ENCODE measurements at places on chromosomes 13 and 19.
A peak's percentile ranks its signal among the peaks of the same experiment; 100 is the strongest.

DNA sequence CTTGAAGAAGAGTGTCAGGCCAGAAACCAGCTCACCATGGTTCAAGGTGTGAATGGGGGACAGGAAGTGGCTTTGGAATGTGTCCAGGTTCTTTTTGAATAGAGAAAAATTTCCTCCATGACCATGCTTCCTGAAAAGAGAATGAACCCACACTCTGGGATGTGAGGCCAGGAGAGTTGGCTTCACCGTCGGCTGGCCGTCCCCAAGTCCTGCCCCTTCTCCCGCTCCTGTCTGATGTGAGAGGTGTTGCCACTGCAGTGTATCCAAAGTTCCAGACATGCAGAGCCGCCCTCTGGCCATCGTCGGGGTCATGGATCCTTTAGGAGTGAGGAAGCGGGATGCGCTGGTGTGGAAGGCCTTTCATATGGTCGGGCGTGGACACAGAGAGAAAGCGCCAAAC is 101.2 kb downstream of the COL4A2 start:
- no peak for DNase-seq

- peak; percentile 20 for DNase-seq
These were observed 14.6 kb downstream of the PLD3 start for GRCh38 chr19:40363069-40363468.

- DNase-seq, result no peak
These were observed 2.9 kb upstream of the FRY start for GRCh38 chr13:32028711-32029110.

GRCh38 chr19:13850910-13851733 is 25.8 kb upstream of the NANOS3 start:
- DNase-seq, result peak; percentile 98

GRCh38 chr13:77883328-77883727 is 35.3 kb downstream of the EDNRB start:
- DNase-seq, result no peak

DNA sequence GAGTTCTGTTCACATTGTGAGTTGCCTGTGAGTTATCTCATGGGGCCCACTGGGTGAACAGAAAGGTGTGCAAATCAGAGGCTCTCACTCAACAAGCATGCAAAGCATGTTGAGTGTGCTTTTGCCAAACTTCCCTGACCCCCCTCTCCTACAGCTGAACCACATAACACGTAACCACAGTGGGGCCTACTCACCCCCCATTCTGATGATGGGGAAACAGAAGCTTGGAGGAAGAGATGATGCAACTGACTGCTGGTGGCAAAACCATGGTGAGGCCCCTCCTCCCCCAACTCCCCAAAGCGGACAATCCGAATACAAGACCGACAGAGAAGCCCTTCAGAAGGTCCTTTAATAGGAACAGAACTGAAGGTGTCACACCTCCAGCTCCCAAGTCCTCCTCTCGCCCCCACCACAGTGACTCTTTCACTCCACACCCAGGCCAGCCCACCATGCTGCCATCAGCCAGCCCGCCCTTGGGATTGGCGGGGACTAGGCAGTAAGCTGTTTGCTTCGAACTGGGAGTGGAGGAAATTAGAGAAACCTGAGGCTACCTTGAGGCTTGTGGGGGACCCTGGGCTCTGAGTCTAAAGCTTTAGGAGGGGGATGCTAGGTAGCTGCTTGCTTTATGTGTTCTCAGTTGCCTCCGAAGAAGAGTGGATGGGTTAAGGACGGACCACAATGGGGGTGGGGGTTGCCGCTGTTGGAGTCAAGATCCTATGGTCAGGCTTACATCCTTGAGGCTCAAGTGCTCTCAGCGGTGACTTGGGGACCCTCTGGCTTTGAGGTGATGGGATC is 3.8 kb downstream of the ZNF784 start:
- DNase-seq, result no peak

DNA sequence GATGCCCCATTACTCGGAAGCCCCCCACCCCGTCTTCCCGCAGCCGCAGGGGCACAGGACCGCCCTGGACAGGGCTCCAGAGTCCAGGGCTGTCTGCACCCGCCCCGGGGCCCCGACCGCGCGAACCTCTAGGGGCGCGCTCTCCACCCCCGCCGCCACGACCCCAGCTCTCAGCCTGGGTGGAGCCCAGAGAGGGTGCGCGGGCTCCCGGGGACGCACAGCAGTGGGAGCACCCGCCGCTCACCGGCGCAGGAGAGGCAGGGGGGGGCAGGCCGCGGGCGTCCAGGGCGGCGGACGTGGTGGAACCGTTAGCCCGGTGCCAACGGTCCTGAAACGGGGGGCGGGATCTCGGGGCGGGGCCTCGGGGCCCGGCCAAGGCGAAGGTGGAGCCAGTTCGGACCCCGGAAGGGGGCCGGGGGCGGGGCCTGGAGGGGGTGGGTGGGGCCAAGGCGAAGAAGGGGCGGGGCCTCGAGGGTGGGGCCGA is at the start of gene ATP8B3:
TSS of gene ATP8B3 (minus strand) at position 335 of the 484 bp plus-strand sequence. CDS start 540 bp downstream, outside the sequence.
- DNase-seq, result no peak

- no peak for DNase-seq
These were observed 9.5 kb downstream of the ING1 start for GRCh38 chr13:110722971-110723370.

DNA sequence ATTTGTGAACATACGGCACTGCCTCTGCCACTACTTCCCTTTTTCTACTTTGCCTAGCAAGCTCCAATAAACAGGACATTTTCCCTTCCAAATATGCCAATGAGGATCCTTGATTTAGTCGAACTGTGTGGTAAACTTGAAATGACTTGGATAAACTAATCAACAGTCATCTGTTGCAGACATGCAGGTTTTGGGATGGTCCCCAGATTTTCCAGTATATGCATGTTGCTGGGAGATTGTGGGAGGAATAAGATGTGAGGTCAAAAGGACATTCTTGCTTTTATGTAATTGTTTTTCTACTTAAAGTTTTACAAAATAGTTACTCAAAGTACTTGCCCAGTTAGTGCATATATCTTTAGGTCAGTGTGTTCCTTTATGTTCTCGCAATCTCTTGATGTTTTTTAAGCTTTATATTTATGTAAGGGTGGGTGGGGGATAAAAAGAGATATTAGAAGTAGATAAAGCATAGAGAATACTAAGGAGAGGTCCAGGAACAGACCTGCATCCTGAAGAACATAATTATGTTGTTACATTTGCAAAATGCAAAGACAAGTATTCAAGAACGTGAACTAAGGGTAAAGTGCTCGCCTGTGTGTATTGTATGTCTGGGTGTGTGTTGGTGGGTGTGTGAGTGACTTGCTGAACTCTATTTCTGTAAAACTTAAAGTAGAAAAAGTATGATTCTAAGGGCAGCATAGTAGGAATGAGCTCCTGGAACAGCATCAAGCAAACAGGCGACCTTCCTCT is 88.4 kb upstream of the OXGR1 start:
- DNase-seq, result no peak

DNA sequence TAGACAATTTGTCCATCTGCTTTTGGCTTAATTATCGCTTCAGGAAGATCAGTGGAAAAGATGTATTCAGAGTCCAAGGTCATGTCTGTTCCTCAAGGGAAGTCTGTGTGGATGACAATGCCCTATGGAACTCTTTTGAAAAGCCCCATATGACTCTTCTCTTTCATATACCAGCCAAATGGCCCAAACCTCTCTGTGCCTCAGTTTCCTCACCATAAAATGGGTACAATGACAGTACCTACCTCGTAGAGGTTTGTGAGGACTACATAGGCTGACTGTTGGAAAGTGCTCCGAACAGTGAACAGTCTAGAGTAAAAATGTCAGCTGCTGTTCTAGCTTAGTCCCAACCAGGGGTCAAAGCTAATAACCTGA is 104.6 kb downstream of the COL4A2 start:
- DNase-seq, result no peak

DNA sequence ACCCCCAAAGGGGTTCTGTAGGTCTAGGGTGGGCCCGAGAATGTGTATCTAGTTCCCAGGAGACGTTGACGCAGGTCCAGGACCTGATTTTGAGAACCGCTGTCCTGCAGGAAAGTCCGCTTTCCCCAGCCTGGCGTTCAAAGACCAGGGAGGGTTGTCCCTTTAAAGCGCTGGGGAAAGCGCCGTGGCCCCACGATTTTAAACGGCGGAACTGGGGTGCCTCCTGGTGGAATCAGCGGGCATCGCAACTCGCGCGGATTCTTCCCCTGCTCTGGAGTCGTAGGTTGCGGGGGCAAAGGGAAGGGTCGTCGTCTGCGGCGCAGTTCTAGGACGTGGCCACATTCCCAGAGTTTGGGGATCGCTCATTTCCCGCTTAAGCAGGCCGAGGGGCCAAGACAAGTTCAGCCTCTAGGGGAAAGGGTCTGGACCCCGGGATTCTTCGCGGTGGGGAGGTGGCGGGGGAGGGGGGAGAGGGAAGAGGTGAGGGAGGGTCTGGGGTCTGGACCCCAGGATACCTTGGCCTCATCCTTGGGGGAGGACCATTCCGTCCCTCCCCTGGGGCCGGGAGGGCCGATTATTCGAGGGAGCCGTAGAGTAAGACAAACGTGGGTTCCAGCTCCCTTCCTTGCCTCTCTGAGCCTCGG is 7.7 kb downstream of the PNMA8B start:
- peak; percentile 72 for DNase-seq

GRCh38 chr13:106911020-106911419 is 343.1 kb upstream of the ARGLU1 start:
- no peak for DNase-seq

- no peak for DNase-seq
These were observed 220.7 kb downstream of the RFC3 start for GRCh38 chr13:34038541-34039068.

- DNase-seq, result peak; percentile 3
These were observed 716.2 kb upstream of the GPC6 start for GRCh38 chr13:92510416-92510815.

DNA sequence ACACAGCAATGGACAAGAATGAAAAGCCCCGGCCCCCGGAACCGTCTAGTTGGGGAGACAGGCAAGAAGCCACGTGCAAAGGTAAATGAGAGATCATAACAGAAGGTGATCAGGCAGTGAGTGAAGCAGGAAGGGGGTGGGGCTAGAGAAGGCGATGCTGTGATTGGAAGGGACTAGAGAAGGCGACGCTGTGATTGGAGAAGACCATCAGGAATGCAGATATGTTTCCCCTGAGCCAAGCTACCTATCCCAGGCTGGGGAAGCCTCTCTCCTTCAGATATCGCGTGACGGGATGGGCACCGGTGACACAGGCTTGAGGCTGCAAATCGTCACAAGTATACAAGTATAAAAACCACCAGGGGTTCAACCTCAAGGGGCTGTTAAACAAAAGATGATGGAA is 21.8 kb downstream of the DCAF15 start:
- DNase-seq, result peak; percentile 41

GRCh38 chr19:33114312-33114711 is 17.6 kb upstream of the WDR88 start:
- no peak for DNase-seq

GRCh38 chr13:101150998-101151397 is 265.3 kb downstream of the NALCN start:
- DNase-seq, result peak; percentile 35

- DNase-seq, result peak; percentile 7
These were observed 451.8 kb downstream of the SUCLA2 start for GRCh38 chr13:47549219-47549752.

DNA sequence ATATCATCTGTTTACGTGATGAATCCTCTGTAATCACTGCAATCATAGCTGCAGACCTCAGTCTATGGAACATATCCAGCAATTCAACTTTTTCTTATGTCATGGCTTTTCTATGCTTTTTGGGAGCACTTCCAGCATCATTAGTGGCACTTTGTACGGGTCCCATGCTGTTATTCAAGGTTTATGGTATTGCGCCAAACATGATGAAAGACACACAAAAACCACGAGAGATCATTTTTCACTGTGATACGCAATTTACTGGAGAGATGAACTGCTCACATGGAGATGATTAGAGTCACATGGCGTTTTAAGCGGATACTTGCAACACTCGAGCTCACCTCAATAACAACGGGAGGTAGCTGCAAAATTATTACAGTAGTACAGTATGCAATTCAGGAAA is 2101.7 kb upstream of the PCDH20 start:
- peak; percentile 1 for DNase-seq

DNA sequence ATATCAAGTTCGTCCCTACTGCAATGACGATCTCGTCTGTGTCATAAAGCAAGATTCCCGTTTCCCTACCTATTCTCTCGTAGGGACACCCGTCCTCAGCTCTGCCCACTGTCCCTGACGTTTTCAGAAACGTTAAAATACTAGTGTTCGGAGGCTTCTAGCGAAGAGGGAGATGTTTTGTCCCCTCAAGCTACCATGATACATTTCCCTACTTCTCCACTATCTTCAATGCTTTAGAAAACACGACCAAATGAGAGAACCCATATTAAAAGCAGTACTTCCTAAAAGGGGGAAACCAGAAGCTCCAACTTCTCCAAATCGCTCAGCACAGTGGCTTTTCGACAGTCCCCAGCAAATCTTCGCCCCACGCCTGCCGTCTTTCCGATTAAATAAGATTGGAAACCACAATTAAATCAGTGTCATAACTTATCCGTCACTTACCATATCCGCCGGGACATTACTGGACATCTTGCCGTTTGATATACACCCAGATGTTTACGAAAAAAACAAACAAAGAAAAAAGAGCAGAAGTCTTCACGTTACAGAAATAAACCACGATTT is 1.3 kb downstream of the UBL3 start:
- DNase-seq, result peak; percentile 68

- no peak for DNase-seq
These were observed 339.7 kb downstream of the MTUS2 start for GRCh38 chr13:29159871-29160270.

DNA sequence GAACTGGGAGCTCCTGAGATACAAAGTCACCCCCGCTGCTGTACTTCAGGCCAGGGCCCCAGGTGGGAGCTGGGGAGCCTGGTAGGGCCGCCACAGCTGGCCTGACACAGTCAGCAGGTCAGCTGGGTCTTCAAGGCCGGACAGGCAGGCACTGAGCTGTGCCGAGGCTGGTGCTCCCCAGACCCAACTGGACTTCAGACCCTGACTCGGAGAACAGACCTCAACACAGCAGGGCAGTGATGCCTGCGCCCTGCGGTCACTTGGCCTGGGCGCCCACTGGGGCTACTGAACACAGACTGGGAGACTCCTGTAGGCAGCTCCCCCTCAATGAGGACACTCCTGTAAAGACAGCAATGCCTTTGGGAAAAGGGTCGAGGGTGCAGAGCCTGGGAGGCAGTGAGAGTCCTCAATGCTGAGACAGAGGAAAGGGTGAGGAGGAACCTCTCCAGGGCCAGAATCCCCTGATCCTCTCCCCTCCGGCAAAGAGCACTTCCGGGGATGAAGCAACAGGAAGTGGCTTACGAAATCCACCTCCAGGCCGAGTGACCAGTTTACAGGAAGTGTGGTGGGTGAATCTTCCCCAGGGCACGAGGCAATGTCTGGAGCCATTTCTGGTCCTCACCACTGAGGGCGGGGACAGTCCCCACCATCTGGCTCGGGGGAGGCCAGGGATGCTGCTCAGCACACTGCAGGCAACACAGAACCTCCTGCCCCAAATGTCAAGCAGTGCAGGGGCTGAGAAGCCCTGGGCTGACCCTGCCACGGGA is 40.8 kb upstream of the ISYNA1 start:
- DNase-seq, result peak; percentile 96

DNA sequence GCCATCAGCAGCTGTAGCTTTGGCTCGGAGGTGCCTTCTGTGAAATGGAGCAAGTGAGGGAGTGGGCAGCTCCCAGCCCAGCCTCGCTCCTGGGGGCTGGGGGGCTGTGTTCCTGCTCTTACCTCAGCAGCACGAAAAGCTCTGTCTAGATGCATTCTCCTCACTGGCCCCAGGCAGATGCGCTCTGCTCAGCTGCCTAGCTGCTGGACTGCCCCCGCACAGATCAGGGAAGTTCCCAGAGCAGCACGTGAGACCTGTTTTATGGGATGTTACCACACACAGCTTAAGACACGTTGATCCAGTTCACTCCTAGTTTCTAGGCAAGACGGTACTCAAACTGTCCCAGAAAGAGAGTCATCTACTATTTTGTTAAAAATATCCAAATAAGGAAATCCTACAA is 13.6 kb downstream of the LCP1 start:
- peak; percentile 33 for DNase-seq

Measured in ELR (cell line).